SK-N-SH (cell line): ENCODE measurements at places on chromosomes 4 and X. TPM values are rescaled to one million over a fixed set of nuclear protein-coding genes. Genes with fewer than 3 reads are reported as not detected.

DNA sequence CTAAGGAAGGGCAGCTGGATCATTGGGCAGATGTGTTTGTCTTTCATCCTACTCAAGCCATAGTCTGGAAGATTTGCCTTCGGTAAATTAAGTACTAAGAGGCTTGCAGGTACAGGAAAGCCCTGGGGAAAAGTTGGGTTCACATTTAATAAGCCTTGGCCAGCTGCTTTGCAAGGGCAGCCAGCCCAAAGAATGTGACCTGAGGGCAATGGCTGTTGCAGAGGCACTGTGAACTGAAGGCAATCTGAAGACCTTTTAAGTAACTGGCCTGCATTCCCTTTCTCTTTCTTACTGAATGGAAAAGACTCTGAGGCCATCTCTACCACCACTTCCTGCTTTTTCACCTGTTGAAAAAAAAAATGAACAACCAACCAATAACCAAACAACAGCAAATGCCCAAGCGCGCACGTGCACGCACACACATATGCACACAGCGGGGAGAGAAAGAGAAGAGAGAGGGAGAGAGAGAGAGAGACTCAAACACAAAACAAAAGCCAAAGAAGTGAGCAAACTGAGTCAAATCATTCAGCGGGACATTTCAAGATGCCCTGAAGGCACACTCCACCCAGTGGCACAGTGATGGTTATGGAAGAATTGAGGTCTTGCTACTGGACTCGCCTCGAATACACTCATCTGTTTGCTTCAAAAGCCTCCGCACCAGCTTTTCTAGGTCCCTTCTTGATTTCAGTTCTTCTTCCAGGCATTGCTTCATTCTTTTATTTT, 19.6 kb downstream of the CD40LG start:
- no peaks in the 10 kb centered on the region for H3K27me3 ChIP-seq
- no peak for DNase-seq
- H3K4me3 ChIP-seq: no peak overlapping the region
- no peaks in the 10 kb centered on the region for H3K36me3 ChIP-seq
- H3K4me1 ChIP-seq: no peaks in the 10 kb centered on the region

GRCh38 chr4:110484029-110484428, 8.1 kb downstream of the ENPEP start:
- no peak overlapping the region for H3K4me3 ChIP-seq
- no peak for DNase-seq
- H3K36me3 ChIP-seq: no peaks in the 10 kb centered on the region
- H3K27ac ChIP-seq: no peak overlapping the region; the same call in 1 of the 2 replicates
- H3K4me1 ChIP-seq: peaks cover 13% of the 10 kb centered on the region; the same call in 1 of the 2 replicates

- DNase-seq: no peak
- H3K36me3 ChIP-seq: no peaks in the 10 kb centered on the region
- no peaks in the 10 kb centered on the region; the same call in 1 of the 2 replicates for H3K4me1 ChIP-seq
- H3K4me3 ChIP-seq: no peak overlapping the region
- no peak overlapping the region for H3K27ac ChIP-seq
These were observed 647.4 kb upstream of the GALNT7 start for GRCh38 chr4:172521248-172521647.

FGF5 gene
- polyA plus RNA-seq: 17.7 and 22.8 TPM in 2 replicates
